Activated CD4-positive, alpha-beta T cell treated with anti-CD3 and anti-CD28 coated beads, Interleukin-2, amount 10 ng/mL, durations not matched to agents 24 days and 14 days (primary cell): ENCODE measurements at places on chromosomes 6 and 20. TPM values are rescaled to one million over a fixed set of nuclear protein-coding genes. Genes with fewer than 3 reads are reported as not detected.

ELOVL2 gene
- total RNA-seq = not detected in 2 replicates

TRDN gene
- not detected in 2 replicates for total RNA-seq

BIRC7 gene
- not detected in 2 replicates for total RNA-seq

COL20A1 gene
- not detected in 2 replicates for total RNA-seq

SIRPB2 gene
- total RNA-seq = not detected in 2 replicates

RAB44 gene
- total RNA-seq = 0.07 TPM in 1 of 2 replicates, not detected in the other

NKAPL gene
- not detected in 2 replicates for total RNA-seq

PTCRA gene
- total RNA-seq = not detected in 2 replicates

DNA sequence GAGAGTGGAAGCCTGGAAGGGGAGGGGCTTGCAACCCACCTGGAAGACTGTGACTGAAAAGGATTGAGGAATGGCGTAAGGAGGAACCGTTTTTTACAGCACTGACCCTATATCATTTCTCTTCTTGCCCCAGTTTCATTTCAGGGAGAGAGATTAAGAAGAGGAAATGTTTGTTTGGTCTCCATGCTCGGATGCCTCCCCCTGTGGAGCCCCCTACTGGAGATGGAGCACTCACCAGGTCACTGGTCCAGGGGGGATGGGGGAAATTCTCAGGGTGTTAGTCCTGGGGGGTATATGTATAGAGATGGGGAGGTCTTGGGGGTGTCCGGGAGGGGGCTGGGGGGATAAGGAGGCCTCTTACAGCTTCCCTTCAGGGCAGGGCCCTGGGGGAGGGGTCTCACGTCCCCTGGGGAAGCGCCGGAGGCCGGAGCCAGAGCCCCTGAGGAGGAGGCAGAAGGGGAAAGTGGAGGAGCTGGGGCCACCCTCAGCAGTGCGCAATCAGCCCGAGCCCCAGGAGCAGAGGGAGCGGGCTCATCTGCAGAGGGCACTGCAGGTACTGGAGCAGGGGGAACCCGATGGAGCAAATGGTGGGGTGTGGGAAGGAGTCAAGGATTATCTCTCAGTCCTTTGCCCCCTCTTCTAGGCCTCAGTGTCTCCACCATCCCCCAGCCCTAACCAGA, 3.2 kb downstream of the CUTA start:
- DNase-seq = no peak

DNA sequence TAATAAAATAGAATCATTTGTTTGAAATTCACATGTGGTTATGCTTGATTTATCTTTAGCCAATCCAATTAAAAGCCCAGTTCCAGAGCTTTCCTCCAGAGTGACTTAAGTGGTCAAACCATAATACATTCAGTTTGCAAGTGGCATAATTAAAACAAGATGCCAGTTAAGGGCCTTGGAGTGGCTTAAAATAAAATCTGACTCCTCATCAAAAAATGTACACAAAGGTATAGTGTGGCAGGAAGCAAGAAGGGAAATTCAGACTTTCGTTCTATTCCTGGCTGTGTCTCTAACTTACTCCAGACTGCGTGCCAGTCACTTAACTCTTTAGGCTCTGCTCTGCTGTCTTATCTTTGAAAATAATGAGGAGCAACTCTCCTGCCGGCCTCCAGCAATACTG, 251.3 kb upstream of the PRND start:
- DNase-seq = peak; percentile 26

DNA sequence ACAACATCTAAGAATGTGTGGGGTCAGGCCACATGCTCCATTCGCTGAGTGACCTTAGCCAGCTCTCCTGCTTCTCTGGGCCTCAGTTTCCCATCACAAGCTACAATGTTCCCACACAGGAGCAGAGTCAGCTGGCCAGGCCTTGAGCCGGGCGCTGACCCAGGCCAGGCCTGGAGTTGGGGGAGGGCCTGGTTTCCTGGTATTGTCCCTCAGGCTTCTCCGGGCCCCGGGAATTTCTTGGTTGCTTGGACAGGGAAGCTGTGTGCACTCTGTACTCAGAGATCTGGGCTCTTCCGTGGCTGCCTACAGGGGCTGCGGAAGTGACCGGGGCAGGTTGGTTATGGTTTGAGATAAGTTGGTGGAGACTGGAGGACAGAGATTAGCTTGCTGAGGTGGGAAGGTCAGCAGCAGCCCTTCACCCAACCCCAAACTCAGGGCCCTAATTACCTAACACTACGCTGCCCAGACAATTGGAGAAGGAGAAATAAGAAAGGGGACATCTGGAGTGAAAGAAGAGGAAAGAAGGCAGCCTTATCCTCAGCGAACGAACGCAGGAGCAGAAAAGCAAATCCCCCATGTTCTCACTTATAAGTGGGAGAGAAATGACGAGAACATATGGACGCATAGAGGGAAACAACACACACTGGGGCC, 6.2 kb downstream of the TGM2 start:
- DNase-seq = no peak

GRCh38 chr6:36542041-36542440, 5.2 kb downstream of the STK38 start:
- no peak for DNase-seq

GRCh38 chr6:87705070-87705691, 3.1 kb upstream of the AKIRIN2 start:
- DNase-seq = peak; percentile 67

DNA sequence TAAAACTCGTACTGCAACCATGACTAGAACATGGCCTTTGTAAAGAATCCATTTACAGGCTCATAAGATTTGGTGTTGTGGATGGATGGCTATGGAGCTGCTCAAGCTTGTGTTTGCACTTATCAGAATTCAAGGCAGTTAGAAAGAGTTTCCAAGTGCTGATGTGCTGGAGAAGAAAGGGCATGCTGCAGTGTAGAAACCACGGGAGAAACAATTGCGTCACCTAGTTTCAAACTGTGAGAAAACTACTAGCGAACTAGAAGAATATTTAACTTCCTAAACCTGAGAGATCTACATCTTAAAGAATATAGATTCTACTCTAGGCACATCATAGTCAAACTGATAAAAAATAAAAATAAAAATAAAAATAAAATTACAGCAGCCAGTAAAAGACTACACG, 116.2 kb downstream of the SGK1 start:
- no peak for DNase-seq

DNA sequence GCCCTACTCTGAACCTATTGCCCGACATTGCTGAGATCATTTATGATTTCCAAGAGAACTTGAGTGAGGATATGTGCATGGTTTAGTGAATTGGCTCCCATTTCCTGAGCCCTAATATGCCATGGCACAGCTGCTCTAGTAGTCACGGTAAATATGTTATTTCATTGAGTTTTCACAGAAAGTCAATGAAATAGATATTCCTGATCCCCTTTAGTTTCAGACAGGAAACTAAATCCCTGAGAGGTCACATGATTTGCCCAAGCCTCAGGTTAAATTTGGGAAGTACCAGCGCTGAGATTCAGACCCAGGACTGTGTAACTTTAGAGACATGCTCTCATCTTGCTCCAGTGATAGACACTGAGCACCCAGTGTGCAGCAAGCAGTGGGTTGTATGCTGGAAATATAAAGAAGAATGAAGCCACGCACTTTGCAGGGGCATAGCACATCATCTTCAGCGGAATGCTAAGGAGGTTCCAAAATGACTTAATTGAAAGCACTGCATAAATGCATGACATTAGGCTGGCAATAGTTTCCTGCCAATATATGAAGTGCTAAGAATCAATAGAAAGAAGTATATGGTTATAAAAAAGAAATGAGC, 70.6 kb downstream of the FARS2 start:
- no peak for DNase-seq

GRCh38 chr6:113888493-113888892, 31.3 kb downstream of the MARCKS start:
- no peak for DNase-seq

- DNase-seq = peak; percentile 86
These were observed at the start of gene PGBD1 for GRCh38 chr6:28281288-28282064. Gene PGBD1 (plus strand): TSS chr6:28281572. CDS start chr6:28283814, 2,242 bp downstream.

- DNase-seq = no peak
These were observed 253.3 kb upstream of the ECI2 start for GRCh38 chr6:4388675-4389074.

- no peak for DNase-seq
These were observed 35.2 kb upstream of the PAQR8 start for GRCh38 chr6:52326540-52327364.

- DNase-seq = no peak
These were observed 102.4 kb downstream of the CDH26 start for GRCh38 chr20:60060593-60060992.

DNA sequence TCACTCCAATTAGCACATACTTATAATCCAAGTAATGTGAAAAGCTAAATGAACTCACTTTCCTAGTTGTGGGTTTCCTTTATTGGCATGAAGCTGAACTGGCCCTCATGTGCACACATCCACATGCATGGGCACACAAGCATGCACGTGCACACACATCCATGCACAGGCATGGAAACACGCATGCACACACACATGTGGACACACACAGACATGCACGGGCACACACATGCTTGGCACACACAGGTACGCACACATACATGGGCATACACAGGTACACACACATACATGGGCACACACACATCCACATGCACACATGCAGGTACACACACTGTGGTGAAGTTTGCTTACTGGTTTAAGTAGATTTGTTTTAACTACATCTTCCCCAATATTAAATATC, 23.8 kb downstream of the SYNDIG1 start:
- DNase-seq = no peak

- no peak for DNase-seq
These were observed 6.2 kb downstream of the STX16 start for GRCh38 chr20:58657262-58657661.

- DNase-seq = peak; percentile 88
These were observed 25.0 kb downstream of the TAF8 start for GRCh38 chr6:42075159-42075838.

DNA sequence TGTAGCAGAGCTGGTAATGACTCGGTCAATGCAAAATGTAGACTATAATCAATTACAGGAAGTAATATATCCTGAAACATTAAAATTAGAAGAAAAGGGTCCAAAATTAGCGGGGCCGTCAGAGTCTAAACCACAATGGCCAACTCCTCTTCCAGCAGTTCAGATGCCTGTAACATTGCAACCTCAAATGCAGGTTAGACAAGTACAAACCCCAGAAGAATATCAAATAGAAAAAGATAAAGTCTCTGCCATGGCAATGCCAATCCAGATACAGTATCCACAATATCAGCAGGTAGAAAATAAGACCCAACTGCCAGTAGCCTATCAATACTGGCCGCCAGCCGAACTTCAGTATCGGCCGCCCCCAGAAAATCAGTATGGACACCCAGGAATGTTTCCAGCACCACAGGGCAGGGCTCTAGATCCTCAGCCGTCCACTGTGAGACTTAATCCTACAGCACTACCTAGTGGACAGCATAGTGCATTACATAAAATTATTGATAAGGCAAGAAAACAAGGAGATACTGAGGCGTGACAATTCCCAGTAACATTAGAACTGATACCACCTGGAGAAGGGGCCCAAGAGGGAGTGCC, 158.4 kb downstream of the GPX5 start:
- DNase-seq = peak; percentile 64

- no peak for DNase-seq
These were observed 56.7 kb upstream of the CDYL start for GRCh38 chr6:4719491-4719890.
